ENCODE measurements at places on chromosomes 2 and 18.

GRCh38 chr2:68377137-68377780 is 12.2 kb downstream of the PLEK start:
- no peak for DNase-seq

DNA sequence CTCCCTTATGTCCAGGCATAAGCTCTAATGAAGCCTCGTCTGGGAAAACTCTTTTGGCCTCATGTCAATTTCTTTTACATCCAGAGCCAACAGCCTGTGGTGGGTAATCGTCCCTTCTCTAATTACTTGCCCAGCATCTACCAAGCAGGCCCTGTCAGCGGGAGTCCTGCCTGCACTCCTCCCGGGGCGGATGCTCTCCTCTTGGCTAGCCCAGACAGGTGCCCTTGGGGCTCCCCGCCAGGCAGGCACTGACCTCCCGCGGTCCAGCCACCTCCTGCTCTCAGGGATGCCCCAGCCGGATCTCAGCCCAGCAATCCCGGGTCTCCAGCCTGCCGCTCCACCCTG is 74.2 kb downstream of the NCAPH start:
- no peak for DNase-seq

DNA sequence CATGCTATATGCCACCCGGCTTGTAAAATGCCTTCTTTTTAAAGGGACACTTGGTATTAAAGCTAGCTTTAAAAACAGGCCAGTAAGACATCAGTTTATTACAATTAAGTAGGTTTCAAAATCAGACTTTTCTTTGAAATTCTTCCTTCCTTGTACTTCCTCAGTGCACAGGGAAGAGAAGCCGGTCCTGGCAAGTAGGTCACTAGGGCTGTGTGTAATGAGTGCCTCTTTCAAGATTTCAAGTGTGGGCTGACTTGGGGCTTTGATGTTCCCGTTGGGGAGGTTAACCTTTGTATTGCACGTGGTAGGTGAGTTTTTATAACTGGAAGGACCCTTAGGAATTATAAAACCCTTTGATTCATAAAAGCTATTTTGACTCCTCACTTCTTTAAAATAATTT is 566.4 kb upstream of the ID2 start:
- DNase-seq, result no peak

DNA sequence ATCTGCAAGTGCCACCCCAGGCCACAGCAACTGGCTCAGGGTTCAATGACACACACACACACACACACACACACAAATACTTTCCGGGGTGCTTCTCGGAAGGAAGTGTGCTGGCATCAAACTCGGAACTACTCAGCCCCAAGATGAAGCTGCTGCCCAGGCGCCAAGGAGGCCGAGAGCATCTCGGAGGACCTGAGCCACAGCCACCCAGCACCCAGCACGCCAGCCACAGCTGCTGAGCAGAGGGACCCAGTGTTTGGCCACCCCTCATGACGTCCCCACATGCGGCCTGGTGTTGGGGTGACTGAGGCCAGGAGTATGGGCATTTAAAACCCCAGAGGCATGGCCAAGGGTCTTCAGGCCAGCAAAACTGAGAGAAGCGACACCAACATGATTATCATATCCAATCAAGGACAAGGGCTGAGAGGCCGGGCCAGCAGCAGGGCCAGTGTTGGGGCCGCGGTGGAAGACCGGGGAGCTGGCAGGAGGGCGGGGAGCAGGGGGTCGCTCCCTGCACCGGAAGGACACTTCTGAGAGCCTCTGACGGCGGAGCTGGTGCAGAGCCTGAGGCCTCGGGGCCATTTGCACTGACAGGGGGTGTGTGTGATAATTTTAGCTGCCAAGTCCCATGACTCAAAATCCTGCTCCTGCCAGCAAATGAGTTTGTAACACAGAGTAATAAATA is 61.8 kb downstream of the BIN1 start:
- DNase-seq, result no peak

GRCh38 chr2:23363268-23363667 is 21.7 kb upstream of the KLHL29 start:
- no peak for DNase-seq

DNA sequence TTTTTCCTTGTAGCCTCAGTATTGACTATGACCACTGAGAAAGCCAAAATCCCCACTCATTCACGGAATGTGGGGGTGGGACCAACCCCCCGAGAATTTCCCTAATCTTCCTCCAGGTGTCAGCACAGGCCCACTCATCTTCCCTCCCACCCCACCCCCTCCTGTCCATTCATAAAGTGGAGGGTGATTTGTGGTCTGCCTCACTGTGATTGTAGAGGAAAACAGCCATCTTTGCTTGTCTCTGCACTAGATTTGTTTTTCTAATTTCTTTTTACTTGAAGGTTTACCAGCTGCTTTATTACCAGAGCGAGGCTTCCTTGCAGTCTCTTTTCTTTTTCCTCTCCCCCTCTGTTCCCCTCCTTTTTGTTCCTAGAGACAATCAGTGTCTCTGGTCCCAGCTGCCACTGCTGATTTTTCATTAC is 171.8 kb downstream of the ICOS start:
- DNase-seq, result no peak

GRCh38 chr2:17637131-17637906 is 96.8 kb downstream of the VSNL1 start:
- no peak for DNase-seq

GRCh38 chr2:233980955-233981561 is 63.9 kb downstream of the TRPM8 start:
- no peak for DNase-seq

All from NCI-H2081 treated with DMSO at 0.1 percent for 48 hours (cell line).